ENCODE measurements at places on chromosomes 7 and 10. TPM values are rescaled to one million over a fixed set of nuclear protein-coding genes. Genes with fewer than 3 reads are reported as not detected.

The COL28A1 gene
- total RNA-seq, result not detected

The SEPTIN7 gene
- total RNA-seq, result 129 TPM

The AKR1C4 gene
- total RNA-seq, result not detected

The BTBD16 gene
- 0.26 TPM for total RNA-seq

The LIPK gene
- 0.13 TPM for total RNA-seq

The PON1 gene
- total RNA-seq, result not detected

The HOXA5 gene
- not detected for total RNA-seq

The CYP2E1 gene
- under 0.01 TPM for total RNA-seq

The LAMB1 gene
- 75.8 TPM for total RNA-seq

The FXYD4 gene
- not detected for total RNA-seq

The DENND2A gene
- total RNA-seq, result not detected

The C1QL3 gene
- not detected for total RNA-seq

Data from bronchial epithelial cell (primary cell).